Mucosa of gallbladder (tissue), 1 donor: ENCODE measurements at places on chromosomes 16 and 17. TPM values are rescaled to one million over a fixed set of nuclear protein-coding genes. Genes with fewer than 3 reads are reported as not detected.
A peak's percentile ranks its signal among the peaks of the same experiment; 100 is the strongest.

GRCh38 chr17:75683583-75683982 is 16.4 kb downstream of the SAP30BP start:
- no peak for DNase-seq

CX3CL1 gene
- 19.7 TPM for total RNA-seq

DNA sequence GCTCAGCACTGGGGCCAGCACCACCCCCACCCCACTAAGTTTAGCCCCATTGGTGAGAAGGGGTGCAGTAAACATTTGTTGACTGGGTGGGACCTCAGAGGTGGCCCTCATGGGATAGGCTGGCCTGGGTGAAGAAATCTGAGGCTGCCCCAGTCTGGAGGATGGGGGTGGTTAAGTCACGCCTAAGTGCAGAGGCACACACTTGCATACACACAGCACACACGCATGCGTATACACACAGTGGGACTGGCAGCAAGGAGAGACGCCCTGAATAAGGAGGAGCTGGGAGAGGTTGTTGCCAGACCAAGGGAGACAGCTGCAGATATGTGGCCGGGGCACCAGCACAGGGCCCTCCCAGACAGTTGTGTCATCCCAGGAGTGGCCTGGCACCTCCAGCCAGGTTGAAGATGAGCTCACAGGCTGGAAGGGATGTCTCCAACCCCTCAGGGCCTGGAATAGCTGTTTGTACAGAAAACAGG is 3.0 kb upstream of the BCAR1 start:
- DNase-seq, result no peak

- DNase-seq, result peak; percentile 76
Measured at GRCh38 chr16:49856672-49857330, 889 bp upstream of the ZNF423 start.

GRCh38 chr17:50518384-50519023 is 10.3 kb downstream of the MYCBPAP start:
- DNase-seq, result no peak

KRTAP4-3 gene
- not detected for total RNA-seq

DNA sequence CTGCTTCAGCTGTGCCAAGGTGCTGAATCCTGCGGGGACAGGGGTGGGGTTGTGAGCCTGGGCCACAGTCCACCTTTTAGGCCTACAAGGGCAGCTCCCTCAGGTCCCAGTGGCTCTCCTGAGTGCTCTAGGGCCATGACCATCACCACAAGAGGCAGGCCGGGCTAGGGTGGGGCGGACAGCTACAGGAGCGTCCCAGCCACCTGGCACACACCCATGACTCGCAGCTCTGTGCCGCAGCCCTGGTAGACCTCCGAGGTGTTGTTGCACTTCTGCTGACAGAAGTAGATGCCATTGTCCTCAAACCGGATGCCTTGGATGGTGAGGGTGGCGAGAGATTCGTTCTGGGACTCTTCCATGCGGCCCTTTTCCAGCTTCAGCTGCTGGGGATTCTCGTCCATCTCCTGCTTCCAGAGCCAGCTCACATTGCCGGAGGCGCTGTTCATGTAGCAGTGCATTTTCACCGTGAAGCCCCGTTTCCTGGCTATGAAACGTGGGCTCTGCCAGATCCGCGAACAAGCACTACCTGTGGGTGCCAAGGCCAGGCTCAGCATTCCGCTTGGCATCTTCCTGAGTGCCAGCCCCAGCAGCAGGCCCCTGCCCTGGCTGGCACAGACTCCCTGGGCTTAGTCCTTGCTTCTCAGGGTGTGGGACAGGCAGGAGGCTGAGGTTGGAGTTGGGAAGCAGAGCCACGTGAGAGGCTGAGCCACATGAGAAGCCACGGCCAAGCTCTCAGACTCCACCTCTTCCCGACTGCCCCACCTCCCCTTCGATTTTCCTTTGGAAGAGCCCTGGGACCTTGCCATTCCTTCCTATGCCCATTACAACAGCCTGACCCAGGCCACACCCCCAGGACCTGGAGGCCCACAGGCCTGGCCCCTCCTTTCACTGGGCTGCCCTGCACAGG is 2.0 kb downstream of the CD79B start:
- peak; percentile 55 for DNase-seq

CBFA2T3 gene
- 5.2 TPM for total RNA-seq

DNA sequence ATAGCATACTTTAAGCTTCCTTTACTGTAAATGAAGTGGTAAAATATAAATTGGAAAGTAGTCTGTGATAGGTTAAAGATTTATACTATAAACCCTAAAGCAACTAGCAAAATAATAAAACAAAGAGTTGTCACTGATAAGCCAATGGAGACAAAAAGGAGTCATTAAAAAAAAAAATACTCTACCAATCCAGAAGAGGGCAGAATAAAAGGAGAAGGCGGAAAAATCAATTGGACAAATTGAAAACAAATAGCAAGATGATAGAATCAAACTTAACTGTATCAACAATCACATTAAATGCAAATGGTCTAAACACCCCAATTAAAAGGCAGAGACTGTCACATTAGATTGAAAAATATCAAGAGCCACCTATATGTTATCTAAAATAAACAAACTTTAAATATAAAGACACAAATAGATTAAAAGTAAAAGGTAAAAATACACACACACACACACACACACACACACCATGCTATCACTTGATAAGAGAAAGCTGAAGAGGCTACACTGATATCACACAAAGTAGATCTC is 71.8 kb downstream of the CACNG1 start:
- DNase-seq, result no peak

SLC12A3 gene
- 0.20 TPM for total RNA-seq
